ENCODE measurements at places on chromosomes 11 and 22. TPM values are rescaled to one million over a fixed set of nuclear protein-coding genes. Genes with fewer than 3 reads are reported as not detected.

- no peak for DNase-seq
Observed at GRCh38 chr11:46917109-46917761, 1.1 kb downstream of the LRP4 start.

The UPK3A gene
- not detected for total RNA-seq

The OR51B2 gene
- total RNA-seq: not detected

GRCh38 chr11:132992838-132993631, 539.3 kb downstream of the OPCML start:
- DNase-seq: no peak

DNA sequence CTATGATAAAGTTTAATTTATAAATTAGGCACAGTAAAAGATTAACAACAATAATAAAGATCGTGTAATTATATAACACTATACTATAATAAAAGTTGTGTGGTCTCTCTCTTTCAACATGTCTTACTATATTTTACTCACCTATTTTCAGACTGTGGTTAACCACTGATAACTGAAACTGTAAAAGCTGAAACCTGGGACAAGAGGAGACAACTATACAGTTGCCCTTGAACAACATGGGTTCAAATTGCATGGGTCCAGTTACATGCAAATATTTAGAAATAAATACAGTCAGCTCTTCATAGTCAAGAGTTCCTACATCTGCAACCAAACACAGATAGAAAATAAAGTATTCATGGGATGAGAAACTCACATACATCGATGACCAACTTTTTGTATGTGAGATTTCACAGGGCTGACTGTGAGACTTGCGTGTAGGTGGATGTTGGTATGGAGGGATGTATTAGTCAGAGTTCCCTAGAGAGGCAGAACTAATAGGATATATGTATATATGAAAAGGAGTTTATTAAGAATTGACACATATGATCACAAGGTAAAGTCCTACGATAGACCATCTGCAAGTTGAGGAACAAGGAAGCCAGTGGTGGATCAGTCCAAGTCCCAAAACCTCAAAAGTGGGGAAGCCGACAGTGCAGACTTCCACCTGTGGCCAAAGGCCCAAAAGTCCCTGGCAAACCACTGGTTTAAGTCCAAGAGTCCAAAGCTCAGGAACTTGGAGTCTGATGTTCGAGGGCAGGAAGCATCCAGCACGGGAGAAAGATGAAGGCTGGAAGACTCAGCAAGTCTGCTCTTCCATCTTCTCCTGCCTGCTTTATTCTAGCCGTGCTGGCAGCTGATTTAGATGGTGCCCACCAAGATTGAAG, 359.5 kb downstream of the INSC start:
- no peak for DNase-seq

The OOSP1 gene
- total RNA-seq: not detected

The RPS6KA4 gene
- total RNA-seq: 11.1 TPM

DNA sequence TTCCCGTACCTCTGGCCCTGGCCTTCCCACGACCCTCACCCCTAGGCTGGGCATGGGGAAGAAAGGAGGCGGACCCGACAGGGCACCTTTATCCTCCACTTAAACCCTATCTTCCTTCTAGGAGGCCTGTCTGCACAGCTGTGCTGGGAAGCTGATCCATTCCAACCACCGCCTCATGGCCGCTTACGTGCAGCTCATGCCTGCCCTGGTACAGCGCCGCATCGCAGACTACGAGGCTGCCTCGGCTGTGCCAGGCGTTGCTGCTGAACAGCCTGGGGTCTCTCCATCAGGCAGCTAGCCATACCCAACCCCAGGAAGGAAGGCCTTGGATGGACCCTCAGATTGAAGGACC, 599 bp downstream of the TIMM10B start:
- DNase-seq: no peak

GRCh38 chr11:126918556-126918955, 82.0 kb downstream of the KIRREL3 start:
- no peak for DNase-seq

GRCh38 chr22:44887941-44888366, 121.9 kb downstream of the PHF21B start:
- DNase-seq: no peak

GRCh38 chr11:125662689-125663088, 18.0 kb downstream of the ACRV1 start:
- DNase-seq: no peak

GRCh38 chr22:44901301-44901700, 108.5 kb downstream of the PHF21B start:
- no peak for DNase-seq

- no peak for DNase-seq
Observed at GRCh38 chr11:66272596-66272995, 4.2 kb downstream of the RAB1B start.

DNA sequence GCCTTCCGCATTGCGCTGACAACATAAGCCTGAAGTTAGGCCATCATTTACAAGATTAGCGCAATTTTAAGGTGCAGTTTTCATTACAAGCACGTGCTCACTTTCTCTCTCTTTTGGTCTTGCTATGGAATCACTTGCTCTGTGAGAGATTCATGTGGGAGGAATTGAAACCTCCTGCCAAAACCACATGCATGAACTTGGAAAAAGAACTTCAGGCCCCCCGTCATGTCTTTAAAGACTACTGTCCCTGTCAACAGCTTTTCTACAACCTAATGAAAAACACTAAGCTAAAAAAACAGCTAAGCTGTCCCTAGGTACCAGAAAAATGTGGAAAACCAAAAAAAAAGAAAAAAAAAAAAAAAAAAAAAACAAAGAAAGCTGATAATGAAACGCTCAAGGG, 1707.6 kb upstream of the RAG2 start:
- DNase-seq: no peak

DNA sequence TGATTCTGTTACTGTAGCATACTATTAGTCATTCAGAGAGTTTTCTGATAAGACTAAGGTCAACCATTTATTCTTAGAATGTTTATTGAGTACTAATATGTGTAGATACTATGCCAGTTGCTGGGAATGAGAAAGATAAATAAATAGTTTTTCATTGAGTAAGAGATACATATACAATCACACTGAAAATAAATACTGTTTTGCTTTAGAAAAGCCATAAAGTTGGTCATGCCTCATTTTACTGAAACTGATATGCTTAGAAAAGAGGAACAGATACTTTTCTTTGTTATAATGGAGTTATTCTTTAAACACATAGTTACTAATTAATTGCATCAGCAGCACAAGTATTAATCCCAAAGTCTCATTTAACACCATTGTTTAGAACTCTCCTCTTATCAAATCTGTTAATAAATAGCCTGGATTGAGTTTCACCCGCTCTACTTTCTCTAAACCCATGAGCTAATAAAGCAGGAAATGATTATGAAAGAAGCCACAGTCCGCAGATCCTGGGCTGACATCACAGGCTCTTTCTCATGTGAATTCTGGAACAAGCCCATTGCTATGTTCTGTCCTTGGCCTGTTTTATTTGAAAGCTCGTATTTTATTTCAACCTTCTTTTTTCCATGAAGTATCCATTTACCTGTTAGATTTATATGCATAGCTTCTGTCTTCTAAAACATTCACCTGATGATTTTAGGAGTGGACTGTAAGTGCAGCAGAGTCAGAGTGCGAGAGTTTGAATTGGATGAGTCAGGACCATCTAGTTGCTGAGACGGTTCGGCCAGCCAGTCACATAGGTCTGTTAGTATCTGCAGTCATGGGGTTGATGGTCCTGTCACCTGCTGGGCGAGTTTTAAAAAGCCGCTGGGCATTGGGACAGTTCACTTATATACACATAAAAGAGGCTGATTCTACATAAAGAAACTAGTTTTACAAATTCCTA, 35.5 kb downstream of the PIWIL4 start:
- no peak for DNase-seq

GRCh38 chr22:44311104-44311854, 1.5 kb downstream of the SHISAL1 start:
- no peak for DNase-seq

- no peak for DNase-seq
Observed at GRCh38 chr22:19396934-19397733, 34.4 kb downstream of the HIRA start.

DNA sequence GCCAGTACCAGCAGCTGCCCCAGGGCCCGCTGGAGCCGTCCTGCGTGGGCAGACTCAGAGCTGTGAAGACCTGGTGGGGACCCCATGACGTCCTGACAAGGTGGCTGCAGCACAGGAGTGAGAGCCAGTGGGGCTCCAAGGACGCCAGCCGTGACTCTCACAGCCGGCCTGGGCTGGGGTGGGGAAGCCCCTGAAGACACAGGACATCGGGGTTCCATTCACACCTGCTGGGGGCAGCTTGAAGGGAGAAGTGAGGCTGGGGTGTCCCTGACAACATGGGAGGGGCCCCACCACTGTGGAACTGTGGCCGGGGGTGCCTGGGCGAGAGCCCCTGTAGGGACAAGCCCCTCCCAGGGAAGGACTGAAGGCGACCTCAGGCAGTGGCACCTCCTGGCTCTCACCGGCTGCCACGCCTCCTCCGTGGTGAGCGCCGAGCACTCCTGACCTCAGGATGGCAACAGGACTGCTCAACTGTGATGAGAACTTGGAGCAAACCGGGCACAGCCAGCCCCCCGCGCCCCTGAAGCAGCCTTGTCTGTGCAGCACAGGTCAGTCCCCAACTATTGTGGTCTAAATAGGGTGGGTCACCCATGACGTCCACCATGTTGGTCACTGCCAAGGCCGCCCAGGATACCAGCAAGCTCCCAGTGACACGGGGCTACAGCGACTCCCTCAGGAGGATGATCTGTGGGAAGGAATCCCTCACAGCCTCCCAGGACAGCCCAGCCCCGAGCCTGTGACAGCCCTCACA, 22.7 kb upstream of the IL17REL start:
- DNase-seq: no peak

The PAMR1 gene
- 2.4 TPM for total RNA-seq

GRCh38 chr11:113345978-113346377, 31.6 kb downstream of the TTC12 start:
- no peak for DNase-seq

GRCh38 chr11:69928975-69929374, 109.8 kb upstream of the FGF3 start:
- DNase-seq: no peak

GRCh38 chr11:119094816-119095065, 6.9 kb downstream of the DPAGT1 start:
- no peak for DNase-seq

The F2 gene
- total RNA-seq: not detected

GRCh38 chr11:84173078-84173477, 886.9 kb upstream of the CCDC90B start:
- no peak for DNase-seq

- no peak for DNase-seq
Observed at GRCh38 chr11:128189823-128190222, 397.5 kb downstream of the ETS1 start.

- peak; percentile 61 for DNase-seq
Observed at GRCh38 chr11:22343371-22344032, 5.3 kb downstream of the SLC17A6 start.

DNA sequence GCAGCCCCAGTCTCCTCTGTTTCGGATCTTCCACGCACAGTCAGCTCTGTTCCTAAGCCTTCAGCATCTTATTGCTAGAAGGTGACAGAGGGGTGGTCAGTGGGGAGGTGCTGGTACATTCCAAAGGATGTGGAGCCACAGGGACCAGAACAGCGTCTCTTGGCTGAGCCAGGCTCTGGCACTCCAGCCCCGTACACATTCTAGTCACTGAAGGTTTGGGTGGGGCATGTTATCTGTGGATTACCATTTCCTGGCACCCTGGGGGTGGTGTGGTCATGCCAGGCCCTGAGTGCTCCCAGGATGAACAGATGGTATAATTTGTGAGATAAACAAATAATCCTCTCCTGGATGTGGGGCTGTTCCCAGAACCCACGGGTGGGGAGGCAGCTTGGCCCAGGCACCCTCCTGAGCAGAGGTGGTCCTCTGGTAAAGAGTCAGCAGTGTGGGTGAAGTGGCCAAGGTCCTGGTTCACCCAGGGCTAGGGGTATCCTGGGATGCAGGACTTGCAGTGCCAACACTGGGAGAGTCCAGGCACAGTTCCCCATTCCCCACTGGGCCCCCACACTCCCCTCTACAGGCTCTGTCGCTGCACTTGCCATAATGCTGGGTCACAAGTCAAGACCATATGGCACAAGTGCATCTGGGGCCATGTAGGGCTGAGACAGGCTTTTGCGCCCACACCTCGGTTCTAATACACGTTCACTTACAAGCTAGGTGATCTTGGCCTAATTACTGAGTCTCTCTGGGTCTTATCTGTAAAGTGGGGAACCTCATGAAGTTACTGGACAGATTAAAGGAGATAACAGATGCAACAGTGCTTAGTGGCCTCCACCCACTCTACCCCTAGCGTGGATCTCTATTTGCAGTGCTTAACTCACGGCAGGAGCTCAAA, 33.0 kb downstream of the DKK3 start:
- DNase-seq: peak; percentile 19

GRCh38 chr22:44118645-44119315, 61.9 kb upstream of the PARVG start:
- no peak for DNase-seq

DNA sequence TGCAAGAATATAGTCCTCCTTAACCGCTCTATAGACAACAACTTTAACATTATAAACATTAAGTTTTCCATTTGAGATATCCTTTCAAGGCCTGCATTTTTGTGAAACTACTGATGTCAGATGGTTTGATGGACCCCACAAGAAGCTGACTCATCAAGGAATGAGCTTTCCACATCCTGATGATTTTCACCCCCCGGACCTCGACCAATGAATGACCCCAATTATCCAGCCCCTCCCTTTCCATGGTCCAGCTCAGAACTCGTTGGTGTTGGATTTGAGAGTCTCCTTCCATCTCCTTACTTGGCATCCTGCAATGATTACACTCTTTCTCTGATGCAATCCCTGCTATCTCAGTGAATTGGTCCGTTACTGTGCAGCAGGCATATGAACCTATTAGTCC, 31.8 kb upstream of the GUCY1A2 start:
- no peak for DNase-seq

The MUC2 gene
- not detected for total RNA-seq

DNA sequence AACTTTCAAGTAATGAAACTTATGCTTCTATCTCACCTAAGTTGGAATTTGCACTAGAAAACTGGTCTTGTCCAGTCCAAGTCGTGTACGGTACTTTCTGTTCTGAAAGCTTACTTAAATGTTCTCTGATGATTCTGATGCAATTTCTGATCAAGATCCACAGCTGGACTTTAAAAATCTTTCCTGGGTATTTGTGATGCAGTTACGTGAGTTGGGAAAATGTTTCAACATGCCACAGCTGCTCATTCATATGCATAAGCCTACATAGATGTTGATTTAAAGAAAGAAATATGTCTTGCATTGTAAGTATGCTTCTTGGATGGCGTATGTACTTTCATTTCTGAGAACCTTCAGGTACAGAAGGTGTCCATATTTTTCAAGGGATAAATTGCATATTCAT, 493.7 kb upstream of the CCDC90B start:
- DNase-seq: no peak

The GAL3ST1 gene
- 5.1 TPM for total RNA-seq

The APIP gene
- 31.3 TPM for total RNA-seq

All from H9 (cell line).